ENCODE measurements at places on chromosomes 13 and 19.
A peak's percentile ranks its signal among the peaks of the same experiment; 100 is the strongest.

GRCh38 chr13:50990818-50991506 lies 81.4 kb downstream of the RNASEH2B start:
- DNase-seq: no peak

GRCh38 chr19:50498219-50499056 lies 12.6 kb downstream of the JOSD2 start:
- DNase-seq: no peak

GRCh38 chr19:45785097-45785496 lies 2.8 kb upstream of the DMPK start:
- DNase-seq: no peak

- DNase-seq: no peak
Measured at GRCh38 chr13:95360464-95361097, 59.3 kb upstream of the ABCC4 start.

GRCh38 chr19:13892870-13893269 lies 13.0 kb downstream of the BRME1 start:
- no peak for DNase-seq

DNA sequence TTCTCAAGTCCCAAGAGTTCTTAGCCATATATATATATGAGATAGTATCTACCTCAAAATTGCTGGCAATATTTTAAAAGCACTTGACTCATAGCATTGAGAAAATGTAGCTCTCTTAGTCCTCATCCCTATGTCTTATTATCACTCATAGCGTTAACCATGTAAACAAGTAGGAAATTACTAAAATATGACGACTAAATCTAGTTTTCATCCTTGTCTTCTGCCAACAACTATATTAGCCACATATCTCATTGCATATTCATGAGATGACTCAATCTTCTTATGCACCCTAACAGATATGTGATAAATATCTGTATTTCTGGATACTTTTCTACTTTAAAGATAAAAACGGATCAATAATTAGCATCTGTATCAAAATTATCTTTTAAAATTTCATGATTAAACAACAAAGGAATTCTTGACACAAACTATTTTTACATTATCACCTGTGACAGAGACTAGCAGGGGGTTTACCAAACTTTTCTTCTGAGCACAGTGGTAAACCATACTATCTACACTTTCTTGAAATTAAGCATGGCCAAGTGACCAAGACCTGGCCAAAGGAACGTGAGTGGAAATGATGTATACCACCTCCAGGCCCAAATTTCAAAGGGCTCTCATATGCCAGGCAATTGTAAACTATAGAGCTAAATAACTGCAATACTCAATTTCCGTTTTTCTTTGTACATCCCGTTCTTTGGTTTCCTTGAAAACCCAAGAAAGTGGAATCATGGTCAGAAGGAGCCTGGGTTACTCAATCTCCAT lies 45.7 kb downstream of the ZC3H13 start:
- DNase-seq: no peak

DNA sequence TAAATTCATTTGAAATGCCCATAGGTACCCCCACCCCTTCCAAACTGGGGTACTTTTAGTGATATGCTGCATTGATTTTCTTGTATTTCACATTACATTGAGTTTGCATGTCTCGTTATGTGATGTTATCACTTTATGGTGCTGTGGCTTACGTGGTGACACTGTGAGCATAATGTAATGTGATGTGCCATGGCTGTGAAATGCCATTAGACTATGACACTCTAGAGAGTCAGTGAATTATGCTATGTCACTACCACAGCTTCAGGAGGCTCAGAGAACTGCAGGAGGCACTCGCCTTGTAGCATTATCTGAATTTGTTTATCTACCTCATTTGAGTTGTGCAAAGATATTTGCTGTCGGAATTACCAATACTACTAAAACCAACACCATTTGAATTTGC lies 590.1 kb upstream of the SLC10A2 start:
- no peak for DNase-seq

- DNase-seq: no peak
Measured at GRCh38 chr13:43760257-43760656, 26.5 kb downstream of the ENOX1 start.

- no peak for DNase-seq
Measured at GRCh38 chr13:110326263-110326904, 19.3 kb downstream of the COL4A2 start.

DNA sequence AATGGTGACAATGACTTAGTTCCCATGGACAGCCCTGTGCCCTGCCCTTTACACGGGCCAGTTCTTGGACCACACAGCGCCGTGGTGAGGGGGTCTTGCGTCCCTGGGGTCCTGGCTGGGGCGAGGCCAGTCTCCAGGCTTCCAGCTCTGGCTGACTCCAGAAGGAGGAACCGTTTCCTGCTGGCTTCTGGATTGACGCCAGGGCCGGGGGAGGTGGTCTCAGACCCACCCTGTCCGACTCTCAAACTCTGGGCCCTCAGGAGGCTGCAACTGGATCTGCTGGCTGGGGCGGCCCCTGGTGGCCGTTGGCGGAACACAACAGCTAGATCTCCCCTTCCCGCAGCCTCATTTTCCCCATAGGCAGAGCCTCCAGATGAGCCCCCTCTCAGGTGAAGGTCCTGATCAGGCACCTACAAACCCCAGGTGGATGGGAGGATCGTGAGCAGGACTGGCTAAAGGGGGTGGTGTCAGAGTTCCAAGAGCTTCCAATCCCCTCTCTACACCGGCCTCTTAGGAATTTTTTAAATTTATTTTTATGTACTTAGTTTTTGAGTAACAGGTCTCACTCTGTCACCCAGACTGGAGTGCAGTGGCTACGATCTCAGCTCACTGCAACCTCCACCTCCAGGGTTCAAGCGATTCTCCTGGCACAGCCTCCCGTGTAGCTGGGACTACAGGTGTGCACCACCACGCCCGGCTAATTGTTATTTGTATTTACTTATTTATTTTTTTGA lies 8.0 kb downstream of the CCDC194 start:
- peak; percentile 64 for DNase-seq

DNA sequence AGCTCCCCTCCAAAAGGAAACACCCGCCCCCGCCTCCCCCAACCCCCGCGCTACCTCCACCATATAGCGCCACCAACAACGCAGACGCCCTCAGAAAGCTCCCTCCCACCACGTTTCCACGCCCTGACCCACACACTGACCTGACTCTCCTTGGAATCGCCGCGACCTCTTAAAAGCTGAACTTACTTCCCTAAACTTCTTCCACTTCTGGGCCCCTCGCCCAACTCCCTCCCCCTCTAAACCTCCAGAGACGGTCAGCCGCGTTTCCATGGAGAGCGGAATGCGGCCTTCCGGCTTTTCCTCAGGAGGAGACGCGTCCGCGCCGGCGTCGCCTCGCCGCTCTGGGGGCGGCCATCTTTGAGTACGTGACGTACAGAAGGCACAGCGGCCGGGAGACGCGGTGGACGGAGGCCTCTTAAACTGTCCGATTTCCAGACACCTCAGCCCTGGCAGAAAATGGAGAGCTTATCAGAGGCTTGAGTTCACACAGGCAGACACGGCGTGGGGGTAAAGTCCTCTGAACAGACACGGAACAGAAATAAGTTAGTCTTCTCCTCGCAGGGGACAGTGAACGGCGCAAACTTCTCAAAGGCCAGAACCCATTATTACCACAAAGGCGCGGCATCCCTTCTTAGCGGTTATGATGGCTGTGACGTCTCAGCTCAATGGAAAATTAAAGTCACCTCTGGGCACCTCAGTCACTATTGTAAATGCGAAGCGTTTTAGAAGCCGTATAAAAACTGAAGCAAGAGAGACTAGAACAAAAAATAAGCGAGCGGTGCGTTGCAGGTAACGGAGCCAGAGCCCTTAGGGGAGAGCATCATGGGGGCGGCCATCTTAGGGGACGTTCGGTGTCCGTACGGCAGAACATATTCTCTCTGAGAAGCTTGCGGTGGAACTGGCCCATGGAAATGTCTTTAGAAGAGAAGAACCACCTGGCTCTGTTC lies at the start of gene ZNF432:
ZNF432 (minus strand) TSS at position 284 of the 947 bp plus-strand sequence. CDS start 1,970 bp downstream, outside the sequence.
- DNase-seq: peak; percentile 87

GRCh38 chr13:27643334-27644132 lies 21.8 kb downstream of the POLR1D start:
- no peak for DNase-seq

DNA sequence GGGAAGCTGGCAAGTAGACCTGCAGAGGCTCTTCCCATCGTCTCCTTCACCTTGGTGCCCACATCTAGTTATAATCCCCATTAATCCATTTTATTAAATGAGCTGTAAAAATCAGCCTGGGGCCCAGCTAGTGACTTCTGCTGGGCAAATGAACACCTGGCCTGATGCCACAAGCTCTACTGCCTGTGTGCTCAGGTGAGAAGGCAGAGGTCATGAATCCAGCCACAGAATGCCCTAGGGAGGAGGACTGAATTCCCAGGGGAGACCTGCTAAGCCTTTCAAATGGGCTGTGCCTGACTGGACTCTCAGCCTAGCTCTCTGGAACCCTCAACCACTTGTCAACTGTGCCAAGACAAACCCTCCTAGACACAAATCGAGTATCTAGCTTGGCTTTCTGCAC lies 74.0 kb downstream of the PDS5B start:
- no peak for DNase-seq

DNA sequence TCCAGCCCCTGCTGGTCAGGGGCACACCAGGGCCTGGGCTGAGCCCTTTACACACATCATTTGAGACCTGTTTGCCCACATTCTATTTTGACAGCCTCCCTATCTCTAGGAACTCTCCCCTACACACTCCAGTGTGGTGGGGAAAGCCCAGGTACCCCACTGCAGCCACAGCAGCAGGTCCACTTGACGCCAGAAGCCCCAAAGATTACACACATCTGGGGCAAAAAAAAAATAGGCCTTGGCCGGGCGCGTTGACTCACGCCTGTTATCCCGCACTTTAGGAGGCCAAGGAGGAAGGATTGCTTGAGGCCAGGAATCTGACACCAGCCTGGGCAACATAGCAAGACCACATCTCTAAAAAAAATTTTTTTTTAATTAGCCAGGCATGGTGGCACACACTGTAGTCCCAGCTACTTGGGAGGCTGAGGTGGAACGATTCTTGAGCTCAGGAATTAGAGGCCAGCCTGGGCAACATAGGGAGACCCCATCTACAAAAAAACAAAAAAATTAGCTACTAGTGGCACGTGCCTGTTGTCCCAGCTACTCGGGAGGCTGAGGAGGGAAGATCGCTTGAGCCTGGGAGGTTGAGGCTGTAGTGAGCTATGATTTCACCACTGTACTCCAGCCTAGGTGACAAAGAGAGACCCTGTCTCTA lies 18.0 kb upstream of the CD22 start:
- no peak for DNase-seq

DNA sequence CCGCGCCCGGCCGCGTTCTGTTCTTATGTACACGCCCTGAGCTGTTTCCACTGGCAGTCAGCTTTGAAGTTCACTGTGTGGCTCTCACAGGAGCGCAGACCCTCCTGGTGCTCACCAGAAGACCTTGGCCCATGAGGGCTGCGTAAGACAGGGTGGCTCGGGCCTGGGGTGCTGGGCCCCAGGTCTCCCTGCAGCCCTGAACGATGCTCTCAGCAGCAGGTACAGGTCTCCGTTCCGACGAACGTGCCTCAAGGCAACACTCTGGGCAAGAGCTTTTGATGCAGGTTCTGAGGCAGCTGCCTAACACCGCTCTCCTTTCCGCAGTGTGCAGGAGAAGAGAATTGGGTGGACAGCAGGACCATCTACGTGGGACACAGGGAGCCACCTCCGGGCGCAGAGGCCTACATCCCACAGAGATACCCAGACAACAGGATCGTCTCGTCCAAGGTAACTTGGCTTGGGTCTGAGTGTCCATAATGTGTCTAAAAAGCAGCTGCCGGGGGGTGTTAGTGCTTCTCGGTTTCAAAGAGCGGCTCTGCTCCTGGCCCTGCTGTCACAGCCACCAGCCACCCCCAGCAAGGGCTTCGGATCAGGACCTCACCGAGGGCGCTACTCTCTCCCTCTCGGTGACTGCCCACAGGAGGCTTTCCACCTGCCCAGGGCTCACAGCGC lies 95.1 kb downstream of the ATP11A start:
- no peak for DNase-seq

DNA sequence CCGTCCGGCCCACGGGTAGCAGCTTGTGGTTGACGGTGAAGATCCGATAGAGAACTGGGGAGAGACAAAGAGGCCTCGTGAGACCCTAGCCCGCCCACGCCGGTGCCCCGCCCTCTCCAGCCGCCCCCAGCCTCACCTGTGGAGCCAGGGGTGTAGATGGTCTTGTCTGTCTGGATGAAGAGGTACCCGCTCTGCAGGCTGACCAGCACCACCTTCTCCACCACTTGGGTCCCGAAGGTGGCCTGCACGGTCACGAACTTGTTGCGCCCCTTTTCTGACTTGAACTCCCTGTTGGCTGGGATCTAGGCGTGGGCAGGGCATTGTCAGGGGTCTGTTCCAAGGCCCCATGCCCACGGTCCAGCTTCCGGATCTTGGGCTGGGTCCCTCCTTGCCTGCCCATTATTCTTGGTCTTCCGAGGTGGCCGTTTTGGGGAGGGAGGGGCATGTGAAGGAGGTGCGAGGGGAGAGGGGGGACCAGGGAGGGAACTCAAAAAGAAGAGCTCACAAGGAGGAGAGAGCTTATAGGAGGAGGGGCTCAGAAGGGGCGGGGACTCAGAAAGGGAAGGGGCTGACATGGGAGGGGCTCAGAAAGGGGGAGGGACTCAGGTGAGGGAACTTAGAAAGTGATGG lies 2.2 kb downstream of the C3 start:
- no peak for DNase-seq

GRCh38 chr13:37529751-37530385 lies 68.7 kb downstream of the POSTN start:
- no peak for DNase-seq

DNA sequence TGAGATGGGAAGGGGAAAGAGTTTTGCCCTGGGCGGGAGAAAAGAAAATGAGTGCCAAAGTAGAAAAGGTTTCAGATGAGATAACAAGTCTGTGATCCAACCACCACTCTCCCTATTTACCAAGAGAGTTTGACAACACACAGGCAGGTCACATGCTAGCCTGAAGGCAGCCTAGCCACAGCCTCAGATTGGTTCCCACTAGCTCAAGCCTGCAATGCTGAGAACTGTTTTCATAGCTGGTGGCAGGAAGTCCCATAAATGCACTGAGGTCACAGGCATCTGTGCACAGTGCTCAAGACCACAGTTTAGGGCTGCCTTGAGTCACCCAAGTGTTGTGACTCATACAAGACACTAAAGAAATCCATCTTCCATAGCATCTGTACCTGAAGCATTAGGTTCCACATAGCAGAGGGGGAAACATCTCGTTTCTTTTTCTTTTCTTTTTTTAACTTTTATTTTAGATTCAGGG lies 18.5 kb upstream of the POP4 start:
- peak; percentile 56 for DNase-seq

- no peak for DNase-seq
Measured at GRCh38 chr19:58385891-58386575, 1.0 kb upstream of the RPS5 start.

GRCh38 chr13:19910336-19911072 lies 47.1 kb upstream of the ZMYM5 start:
- DNase-seq: no peak

DNA sequence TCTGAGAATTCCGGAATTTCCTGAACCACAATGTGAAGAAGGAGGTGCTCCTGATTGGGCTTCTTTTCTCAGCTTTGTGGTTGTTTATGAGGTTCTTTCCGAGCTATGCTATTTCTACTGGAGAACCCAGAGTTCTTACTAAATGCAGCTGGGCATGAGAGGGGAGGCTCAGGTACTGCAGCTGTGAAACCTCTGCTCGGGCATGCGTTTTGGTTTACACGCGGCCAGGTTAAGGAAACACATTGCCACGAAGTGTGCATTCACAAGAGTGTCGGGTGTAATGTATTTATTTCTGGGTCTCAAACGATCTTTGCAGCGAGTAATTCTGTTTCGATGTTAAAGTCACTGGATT lies 661 bp upstream of the MIR17HG start:
- peak; percentile 51 for DNase-seq
